Ovary (tissue), 10 donors: ENCODE measurements at places on chromosomes 3 and 15. TPM values are rescaled to one million over a fixed set of nuclear protein-coding genes. Genes with fewer than 3 reads are reported as not detected.
A peak's percentile ranks its signal among the peaks of the same experiment; 100 is the strongest.

- no peak overlapping the region for H3K4me3 ChIP-seq
- no peaks in the 10 kb centered on the region for H3K27me3 ChIP-seq
- no peak for DNase-seq
- H3K27ac ChIP-seq: no peak overlapping the region
These were observed 46.1 kb downstream of the MBNL1 start for GRCh38 chr3:152314677-152315353.

Gene SCAMP5
- 10.1 TPM for total RNA-seq

DNA sequence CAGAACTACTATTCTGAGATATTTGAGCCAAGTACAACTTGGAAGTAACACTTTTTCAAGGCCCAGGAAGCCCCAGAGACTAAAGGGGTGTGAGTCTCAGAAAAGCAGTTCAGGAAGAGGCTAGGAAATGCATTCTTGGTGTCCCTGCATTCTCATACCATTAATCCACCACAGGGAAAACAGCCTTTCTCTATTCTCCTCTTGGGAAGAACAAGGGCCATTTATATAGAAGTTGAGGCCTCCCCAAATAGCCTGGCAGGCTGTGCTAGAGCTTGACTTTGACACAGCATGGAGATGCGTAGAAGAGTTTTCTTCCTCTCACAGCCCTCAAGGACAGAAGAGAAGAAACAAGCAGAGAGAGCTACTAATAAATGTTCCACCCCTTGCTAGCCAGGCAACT, 5.5 kb upstream of the NR2C2 start:
- DNase-seq: no peak
- H3K36me3 ChIP-seq: no peaks in the 10 kb centered on the region
- H3K27ac ChIP-seq: no peak overlapping the region
- peaks cover 2% of the 10 kb centered on the region for H3K4me1 ChIP-seq

DNA sequence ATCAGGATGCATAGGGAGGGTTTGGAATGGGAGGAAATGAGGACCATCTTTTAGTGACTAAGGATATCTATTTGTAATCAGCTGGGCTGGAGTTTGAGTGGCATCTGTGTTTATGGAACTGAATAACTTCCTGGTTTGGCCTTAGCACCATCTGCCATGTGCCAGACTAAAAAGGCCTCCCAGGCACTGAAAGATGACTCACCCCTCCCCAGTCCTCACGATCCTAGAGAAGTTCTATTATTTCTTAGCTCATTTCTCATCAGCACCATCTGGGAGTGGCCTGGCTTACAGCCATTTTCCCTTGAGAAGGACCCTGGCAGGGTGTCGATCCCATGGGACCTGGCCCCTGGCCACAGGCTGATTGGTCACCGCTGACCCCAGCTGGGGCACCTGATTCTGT, 23.9 kb upstream of the CTXND1 start:
- no peak for DNase-seq
- H3K27ac ChIP-seq: no peak overlapping the region
- no peaks in the 10 kb centered on the region for H3K4me1 ChIP-seq
- no peak overlapping the region for H3K4me3 ChIP-seq

DNA sequence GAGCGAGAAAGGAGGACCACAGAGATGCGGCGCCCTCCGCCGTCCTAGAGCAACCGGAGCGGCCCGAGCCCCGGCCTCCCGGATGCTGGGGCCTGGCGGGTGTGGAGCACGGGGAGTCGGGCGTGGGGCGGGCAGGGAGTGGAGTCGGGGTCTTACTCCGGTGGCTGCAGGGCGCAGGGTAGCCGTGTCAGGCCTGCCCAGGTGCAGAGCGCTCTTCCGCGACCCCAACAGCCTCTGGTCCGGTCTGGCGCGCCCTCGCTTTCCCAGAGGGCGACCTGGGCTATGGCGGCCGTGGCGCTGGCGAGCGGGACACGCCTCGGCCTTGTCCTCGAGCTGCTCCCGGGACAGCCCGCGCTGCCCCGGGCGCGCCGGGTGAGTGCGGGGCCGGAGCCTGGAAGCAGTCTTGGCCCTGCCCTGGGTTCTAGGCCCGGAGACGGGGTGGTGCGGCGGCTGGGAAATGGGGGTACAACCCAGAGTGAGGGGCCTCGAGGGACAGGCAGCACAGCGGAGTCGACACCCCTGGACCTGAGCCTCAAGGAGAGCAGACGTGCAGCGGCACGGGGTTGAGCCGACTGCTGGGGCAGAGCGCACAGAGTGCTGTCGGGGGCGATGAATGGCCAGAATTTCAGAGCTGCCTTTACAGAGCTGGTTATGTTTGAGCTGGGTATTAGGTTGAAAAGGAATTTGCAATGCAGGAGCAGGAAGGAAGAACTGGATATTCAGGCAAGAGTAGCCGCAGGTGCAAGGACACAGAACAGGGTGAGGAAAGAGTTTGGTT, at the start of gene ZNF662:
Gene ZNF662 (plus strand): TSS at position 73 of the 778 bp plus-strand sequence. CDS start 1,973 bp downstream, outside the sequence.
- peak within 1 kb of the TSS; percentile 76 for H3K4me3 ChIP-seq
- H3K27ac ChIP-seq: peak within 1 kb of the TSS; percentile 84
- H3K27me3 ChIP-seq: no peaks in the 10 kb centered on the region
- H3K36me3 ChIP-seq: peaks cover under 1% of the 10 kb centered on the region
- peaks cover 5% of the 10 kb centered on the region for H3K4me1 ChIP-seq

GRCh38 chr3:36893826-36894225, 51.0 kb downstream of the TRANK1 start:
- H3K27me3 ChIP-seq: no peaks in the 10 kb centered on the region
- no peaks in the 10 kb centered on the region for H3K4me1 ChIP-seq
- DNase-seq: no peak
- no peak overlapping the region for H3K27ac ChIP-seq
- H3K36me3 ChIP-seq: no peaks in the 10 kb centered on the region

DNA sequence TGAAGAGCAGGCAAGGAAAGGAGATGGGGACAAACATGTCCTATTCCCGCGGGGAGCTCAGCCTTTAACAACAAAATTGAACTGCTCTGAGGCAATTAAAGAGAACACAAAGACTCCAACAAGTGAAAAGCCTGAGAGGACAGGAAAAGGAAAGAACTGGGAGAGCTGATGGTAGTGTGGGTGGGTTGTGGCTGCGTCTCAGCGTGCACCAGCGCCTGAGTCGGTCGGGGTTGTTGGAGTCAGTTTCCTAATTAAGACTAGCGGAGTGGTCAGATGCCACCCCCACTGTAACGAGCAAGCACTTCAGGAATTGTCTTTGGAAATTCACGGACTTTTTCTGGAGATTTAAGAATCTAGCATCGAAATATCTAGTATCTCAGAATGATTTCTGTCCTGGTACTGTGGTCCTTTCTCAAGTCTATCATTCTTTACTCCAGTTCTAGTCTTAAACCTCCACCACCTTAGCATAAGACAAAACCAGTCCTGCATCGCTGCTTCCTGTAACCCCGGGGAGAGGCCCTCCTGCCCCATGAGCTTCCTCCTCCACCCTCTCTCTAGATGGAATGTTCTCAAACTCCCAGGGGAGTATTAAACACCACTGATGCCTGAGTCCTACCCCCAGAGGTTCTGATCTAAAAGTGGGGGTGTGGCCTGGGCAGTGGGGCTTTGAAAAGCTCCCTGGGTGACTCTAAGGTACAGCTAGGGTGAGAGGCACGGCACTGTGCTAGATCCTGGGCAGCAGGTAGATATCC, 104.0 kb downstream of the CYP19A1 start:
- H3K4me3 ChIP-seq: no peak overlapping the region
- no peak overlapping the region for H3K27ac ChIP-seq
- peaks cover 1% of the 10 kb centered on the region for H3K4me1 ChIP-seq
- no peaks in the 10 kb centered on the region for H3K36me3 ChIP-seq
- no peaks in the 10 kb centered on the region for H3K27me3 ChIP-seq

- H3K27ac ChIP-seq: no peak overlapping the region
- no peaks in the 10 kb centered on the region for H3K27me3 ChIP-seq
- no peak for DNase-seq
- H3K36me3 ChIP-seq: no peaks in the 10 kb centered on the region
These were observed 116.9 kb downstream of the B3GALNT1 start for GRCh38 chr3:160987982-160988964.

- no peak overlapping the region for H3K4me3 ChIP-seq
- H3K4me1 ChIP-seq: no peaks in the 10 kb centered on the region
- no peaks in the 10 kb centered on the region for H3K36me3 ChIP-seq
- DNase-seq: no peak
- H3K27me3 ChIP-seq: no peaks in the 10 kb centered on the region
- H3K27ac ChIP-seq: no peak overlapping the region
These were observed 51.9 kb downstream of the BBX start for GRCh38 chr3:107574650-107575049.

- no peak for DNase-seq
- no peak overlapping the region for H3K27ac ChIP-seq
- no peaks in the 10 kb centered on the region for H3K36me3 ChIP-seq
- no peak overlapping the region for H3K4me3 ChIP-seq
- H3K27me3 ChIP-seq: no peaks in the 10 kb centered on the region
- no peaks in the 10 kb centered on the region for H3K4me1 ChIP-seq
These were observed 112.8 kb upstream of the C2CD4B start for GRCh38 chr15:62277816-62278394.

DNA sequence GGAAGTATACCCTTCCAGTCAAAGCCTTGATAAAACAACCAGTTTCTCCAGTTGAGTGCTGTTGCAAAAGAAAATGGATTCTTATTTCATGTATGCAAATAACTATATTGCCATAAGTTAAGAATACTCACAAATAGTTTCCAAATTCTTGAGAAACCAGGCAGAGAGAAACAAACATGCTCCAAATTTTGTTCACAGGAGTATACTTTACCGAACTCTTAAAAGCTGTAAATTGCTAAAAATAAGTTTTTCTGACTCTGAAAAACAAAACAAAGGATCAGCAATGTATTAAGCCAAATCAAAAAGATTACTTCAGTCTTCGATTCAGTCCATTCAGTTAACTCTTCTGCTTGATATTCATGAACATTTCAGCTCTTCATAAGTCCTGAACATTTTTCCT, 646.5 kb downstream of the MCTP2 start:
- no peaks in the 10 kb centered on the region for H3K27me3 ChIP-seq
- no peaks in the 10 kb centered on the region for H3K4me1 ChIP-seq
- no peak overlapping the region for H3K4me3 ChIP-seq
- H3K27ac ChIP-seq: no peak overlapping the region
- H3K36me3 ChIP-seq: no peaks in the 10 kb centered on the region

GRCh38 chr15:66126031-66126441, 127.5 kb downstream of the MEGF11 start:
- no peak overlapping the region for H3K27ac ChIP-seq
- H3K36me3 ChIP-seq: no peaks in the 10 kb centered on the region
- H3K4me1 ChIP-seq: no peaks in the 10 kb centered on the region

DNA sequence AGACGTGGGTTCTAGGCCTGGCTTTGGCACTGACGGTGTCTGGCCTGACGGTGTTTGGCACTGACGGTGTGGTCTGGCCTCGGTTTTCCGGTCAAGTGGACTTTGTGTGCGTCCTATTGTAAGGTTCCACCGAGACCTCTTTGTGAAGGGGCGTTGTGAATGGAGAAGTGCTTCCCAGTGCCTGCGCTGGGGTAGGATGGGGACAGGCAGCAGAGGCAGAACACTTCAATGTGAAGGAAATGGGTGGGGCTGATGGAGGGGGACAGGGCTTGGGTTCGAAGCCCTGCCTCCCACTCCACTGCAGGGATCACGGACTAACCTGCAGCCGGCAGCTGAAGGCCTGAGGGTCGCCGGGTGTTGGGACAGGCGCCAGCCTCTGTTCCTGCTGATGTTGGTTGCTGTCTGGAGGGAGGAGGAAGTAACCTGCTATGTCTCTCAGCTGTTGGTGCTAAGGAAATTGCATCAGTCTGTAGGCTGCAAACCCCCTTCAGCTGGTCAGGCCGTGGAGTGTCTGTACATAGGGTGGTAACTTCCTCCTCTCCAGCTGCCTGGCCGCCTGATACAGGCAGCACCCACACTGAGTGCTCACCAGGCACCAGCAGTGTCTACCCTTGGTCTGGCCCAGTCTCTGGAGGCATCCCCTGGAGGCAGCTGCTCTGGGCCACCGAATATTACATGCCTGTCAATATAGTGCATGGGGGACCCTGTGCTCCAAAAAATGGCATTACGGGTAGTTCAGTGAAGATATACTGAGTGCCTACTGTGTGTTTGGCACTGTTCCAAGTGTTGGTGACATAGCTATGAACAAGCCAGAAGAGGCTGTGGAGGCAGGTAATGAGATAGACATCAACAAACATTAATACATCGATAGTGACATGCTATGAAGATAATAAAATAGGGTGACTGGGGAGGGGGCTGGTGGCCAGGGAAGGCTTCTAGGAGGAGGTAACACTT, 1.1 kb downstream of the TM6SF1 start:
- peaks cover 4% of the 10 kb centered on the region for H3K4me1 ChIP-seq
- DNase-seq: no peak
- no peak overlapping the region for H3K4me3 ChIP-seq
- no peaks in the 10 kb centered on the region for H3K36me3 ChIP-seq
- H3K27me3 ChIP-seq: no peaks in the 10 kb centered on the region
- no peak overlapping the region for H3K27ac ChIP-seq

DNA sequence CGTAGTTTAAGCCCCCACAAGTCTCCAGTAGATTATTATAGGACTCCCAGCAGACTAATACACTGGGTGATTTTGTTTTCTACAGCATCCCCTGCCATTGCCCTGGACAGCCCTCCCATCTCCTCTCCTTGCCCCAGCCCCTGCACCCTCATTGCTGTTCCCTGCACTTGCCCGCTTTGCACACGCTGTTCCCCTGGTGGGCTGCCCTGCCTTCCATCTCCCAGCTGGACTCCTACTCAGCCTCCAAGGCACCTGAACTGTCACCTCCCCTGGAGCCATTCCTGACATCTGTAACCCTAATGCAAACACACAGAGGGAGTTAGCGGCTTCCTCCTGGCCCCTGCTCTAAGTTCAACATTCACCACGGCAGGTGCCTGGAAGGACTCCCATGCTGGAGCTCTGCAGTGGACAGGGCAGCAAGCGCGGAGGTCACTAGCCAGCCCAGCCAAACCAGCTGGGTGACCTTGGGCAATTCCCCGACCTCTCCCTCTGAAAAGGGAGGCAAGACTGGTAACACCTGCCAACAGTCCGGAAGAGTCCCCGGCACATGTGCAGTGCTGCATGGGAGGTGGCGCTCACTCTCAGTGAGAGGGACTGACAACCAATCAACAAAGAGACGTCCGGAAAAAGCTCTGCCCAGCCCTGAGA, 38.8 kb upstream of the IQSEC1 start:
- no peak overlapping the region for H3K27ac ChIP-seq
- H3K36me3 ChIP-seq: no peaks in the 10 kb centered on the region
- H3K27me3 ChIP-seq: no peaks in the 10 kb centered on the region
- H3K4me1 ChIP-seq: no peaks in the 10 kb centered on the region

- no peaks in the 10 kb centered on the region for H3K36me3 ChIP-seq
- H3K27ac ChIP-seq: no peak overlapping the region
- DNase-seq: no peak
- no peak overlapping the region for H3K4me3 ChIP-seq
- no peaks in the 10 kb centered on the region for H3K4me1 ChIP-seq
These were observed 347.5 kb upstream of the TMCO5A start for GRCh38 chr15:37586976-37587375.

- no peak overlapping the region for H3K27ac ChIP-seq
- H3K36me3 ChIP-seq: no peaks in the 10 kb centered on the region
- H3K27me3 ChIP-seq: no peaks in the 10 kb centered on the region
- no peak overlapping the region for H3K4me3 ChIP-seq
- peaks cover 10% of the 10 kb centered on the region for H3K4me1 ChIP-seq
- no peak for DNase-seq
These were observed 137.6 kb downstream of the SMAD6 start for GRCh38 chr15:66839506-66840112.

- no peak overlapping the region for H3K27ac ChIP-seq
- H3K4me3 ChIP-seq: no peak overlapping the region
- no peaks in the 10 kb centered on the region for H3K36me3 ChIP-seq
- DNase-seq: no peak
- H3K4me1 ChIP-seq: no peaks in the 10 kb centered on the region
- no peaks in the 10 kb centered on the region for H3K27me3 ChIP-seq
These were observed 69.6 kb upstream of the FAM174B start for GRCh38 chr15:92725171-92725570.
